ENCODE measurements at places on chromosomes 6 and 20.
A peak's percentile ranks its signal among the peaks of the same experiment; 100 is the strongest.

DNA sequence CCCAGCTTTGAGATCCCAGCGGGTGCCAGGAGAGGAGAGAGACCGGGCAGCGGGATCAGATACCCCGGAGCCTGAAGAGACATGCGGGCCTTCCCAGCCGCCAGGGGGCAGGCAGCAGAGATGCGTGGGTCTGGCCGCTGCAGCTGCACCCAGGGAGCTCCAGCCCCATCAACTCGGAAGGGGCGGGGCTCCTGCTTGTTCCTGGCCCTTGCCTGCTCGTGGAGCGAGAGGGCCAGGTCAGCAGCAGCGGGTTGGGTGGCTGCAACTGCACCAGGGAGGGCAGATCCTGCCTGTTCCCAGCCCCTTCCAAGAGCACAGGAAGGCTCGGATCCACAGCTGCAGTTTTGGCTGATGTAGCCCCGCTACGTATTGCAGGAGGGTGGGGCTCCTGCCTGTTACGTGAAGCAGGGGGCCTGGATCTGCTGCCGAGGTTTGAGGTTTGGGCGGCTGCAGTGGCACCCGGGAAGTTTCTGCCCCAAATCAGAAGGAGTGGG, 532.8 kb downstream of the RFPL4B start:
- DNase-seq, result no peak

DNA sequence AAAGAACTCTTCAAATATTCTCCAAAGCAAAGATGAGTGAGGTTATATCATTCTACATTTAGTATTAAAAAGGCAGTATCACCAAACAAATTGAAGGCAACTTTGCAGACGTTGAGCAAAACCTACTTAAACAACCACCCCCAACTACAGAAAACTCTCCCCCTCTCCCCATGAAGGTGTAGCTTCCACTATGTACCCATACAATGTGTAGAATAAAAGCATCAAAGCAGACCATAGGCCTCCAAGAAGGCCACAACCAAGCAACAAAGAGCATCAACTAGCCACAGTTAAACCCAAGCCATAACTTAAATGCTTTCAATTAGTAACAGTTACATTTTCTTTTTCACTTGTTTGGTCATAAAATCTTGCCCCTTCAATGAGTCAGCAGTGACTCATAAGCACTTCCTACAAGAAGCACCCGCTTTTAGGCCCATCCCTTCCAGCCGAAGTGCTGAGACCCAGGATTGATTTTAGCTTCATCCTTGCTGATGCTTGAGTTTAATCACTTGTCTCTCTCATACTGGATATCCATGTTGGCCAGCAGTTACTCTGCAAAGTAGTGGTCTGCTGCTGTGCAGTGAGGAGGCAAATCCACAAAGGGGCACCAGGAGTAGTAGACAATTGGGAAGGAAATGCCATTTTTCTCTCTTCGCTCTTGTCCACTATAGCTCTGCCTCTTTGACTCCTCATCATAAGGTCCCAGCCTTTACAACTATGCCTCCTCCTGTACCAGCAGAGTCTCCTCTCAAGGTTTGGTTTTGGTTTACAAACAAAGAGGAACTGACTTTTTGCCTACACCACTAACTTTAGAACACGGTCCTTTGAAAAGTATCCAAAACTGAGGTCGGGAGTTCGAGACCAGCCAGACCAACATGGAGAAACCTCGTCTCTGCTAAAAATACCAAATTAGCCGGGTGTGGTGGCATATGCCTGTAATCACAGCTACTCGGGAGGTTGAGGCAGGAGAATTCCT, 8.4 kb upstream of the NUP153 start:
- DNase-seq, result no peak

GRCh38 chr6:106519460-106520394, 109.6 kb downstream of the RTN4IP1 start:
- peak; percentile 73 for DNase-seq

DNA sequence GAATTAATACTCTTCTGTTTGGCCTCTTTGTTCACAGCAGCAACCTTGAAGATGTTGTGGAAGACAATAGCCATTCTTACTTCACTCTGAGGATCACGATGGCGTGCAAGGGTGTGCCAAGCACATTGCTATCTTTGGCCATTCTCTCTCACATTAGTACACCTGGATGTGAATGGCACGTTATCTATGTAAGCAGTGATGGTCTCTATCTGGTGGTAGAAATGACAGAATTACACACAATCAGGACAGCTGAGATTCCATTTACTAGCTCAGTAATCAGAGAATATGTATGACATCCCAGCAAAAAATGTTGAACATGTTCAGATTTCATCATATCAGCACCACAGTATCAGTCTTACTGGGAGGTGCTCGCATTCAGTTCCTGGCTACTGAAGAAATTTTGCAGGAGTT, 116.2 kb downstream of the LCA5 start:
- DNase-seq, result no peak

GRCh38 chr6:43923376-43924221, 153.6 kb downstream of the VEGFA start:
- DNase-seq, result no peak

DNA sequence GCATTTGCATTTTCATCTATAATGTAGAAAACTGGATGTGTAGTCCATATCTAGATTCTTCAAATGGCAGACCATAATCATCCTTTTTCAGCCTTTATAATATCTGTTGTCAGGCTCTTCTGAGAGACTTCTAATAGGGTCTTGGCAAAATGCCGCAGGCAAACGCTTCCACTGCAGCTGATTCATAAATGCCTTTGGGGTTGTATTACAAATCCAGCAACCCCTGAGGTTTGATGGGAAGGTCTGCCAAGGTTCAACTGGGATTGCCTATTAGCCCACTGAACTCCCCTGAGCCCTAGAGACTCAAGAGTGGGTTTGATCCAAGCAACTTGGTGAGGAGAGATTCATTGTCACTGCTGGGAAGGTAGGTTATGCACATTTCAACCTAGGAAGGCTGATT, 365.2 kb upstream of the POU3F2 start:
- no peak for DNase-seq

DNA sequence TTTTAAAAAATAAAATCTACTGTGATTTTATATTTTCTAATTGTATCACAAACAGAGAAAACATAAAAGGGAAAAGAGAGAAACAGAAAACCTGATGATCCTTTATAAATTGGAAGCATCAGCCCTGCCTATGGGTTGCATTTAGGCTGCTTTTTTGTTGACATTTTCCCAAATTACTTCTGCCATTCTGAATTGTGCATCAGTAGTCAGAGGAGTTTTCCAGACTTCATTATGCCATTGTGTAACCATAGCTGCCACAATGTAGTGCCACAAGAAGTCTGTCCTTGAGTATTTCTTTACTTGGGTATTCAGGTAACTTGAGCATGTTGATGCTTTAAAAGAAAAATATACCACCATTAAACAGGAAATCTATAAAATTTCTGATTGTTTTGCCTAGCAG, 130.3 kb downstream of the HACE1 start:
- DNase-seq, result no peak

GRCh38 chr6:111367393-111368088, 115.5 kb downstream of the REV3L start:
- no peak for DNase-seq

- DNase-seq, result no peak
Observed at GRCh38 chr20:49888212-49889000, 26.9 kb downstream of the SPATA2 start.

- no peak for DNase-seq
Observed at GRCh38 chr6:158554611-158555361, 5.1 kb upstream of the TMEM181 start.

DNA sequence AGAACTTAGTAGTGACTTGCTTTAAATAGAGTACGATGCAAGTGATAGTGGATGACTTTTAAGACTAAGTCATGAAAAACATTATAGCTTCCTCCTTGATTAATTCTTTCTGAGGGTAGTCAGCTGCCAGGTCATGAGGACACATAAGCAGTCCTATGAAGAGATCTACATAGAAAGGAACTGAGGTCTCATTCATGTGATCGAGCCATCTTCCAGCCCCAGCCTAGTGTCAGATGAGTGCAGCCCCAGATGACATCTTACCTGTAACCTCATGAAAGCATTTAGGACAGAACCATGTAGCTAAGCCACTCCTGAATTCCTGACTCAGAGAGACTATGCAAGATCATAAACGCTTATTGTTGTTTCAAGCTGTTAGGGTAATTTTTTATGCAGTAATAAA, 67.7 kb downstream of the AK9 start:
- no peak for DNase-seq

GRCh38 chr6:167776906-167777627, 49.6 kb upstream of the AFDN start:
- no peak for DNase-seq

- DNase-seq, result no peak
Observed at GRCh38 chr6:148932208-148932607, 185.4 kb downstream of the UST start.

GRCh38 chr6:40263970-40264369, 323.2 kb downstream of the LRFN2 start:
- no peak for DNase-seq

DNA sequence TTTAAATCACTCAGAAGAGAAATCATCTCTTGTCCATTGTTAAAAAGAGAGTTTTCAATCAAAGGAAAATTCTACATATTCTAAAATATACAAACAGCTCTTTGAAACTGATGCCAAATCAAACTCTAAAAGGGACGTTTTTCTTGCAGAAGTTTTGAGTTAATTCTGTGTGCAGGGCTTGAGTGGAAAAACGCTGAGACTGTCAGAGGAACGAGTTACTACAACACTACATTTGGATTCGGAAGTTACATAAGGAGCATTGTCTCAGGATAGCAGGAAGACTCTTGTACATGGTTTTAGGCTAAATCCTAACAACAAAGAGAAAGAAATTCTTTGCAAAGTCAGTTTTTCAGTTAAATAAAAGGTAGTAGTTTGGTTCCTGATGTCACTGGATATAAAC, 155.7 kb upstream of the SUPT3H start:
- no peak for DNase-seq

DNA sequence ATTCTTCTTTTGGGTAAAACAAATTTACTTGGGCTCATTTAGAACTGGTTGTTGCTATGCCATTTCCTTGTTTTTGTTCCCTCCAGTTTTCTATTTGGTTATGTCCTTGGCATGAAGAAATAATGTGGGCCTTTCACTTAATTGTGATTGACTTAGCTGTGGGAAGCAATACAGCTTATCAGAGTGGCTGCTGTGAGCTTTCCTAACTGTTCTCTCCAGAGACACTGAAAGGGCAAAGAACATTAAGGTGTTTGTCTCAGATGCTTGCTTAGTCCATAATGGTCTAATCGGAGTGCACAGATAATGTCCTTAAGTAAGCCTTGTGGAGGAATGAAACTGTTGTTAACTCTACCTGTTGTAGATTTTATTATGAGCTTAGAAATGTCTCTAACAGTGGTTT, 56.6 kb downstream of the SH3BGRL2 start:
- DNase-seq, result no peak

GRCh38 chr6:154578004-154578559, 67.6 kb upstream of the CNKSR3 start:
- no peak for DNase-seq

- DNase-seq, result no peak
Observed at GRCh38 chr6:159053781-159054398, 9.1 kb upstream of the TAGAP start.

- no peak for DNase-seq
Observed at GRCh38 chr20:20213526-20214121, 154.3 kb upstream of the INSM1 start.

- DNase-seq, result no peak
Observed at GRCh38 chr6:30985490-30985889, 2.0 kb downstream of the MUC21 start.

GRCh38 chr20:32442630-32443373, 84.7 kb downstream of the ASXL1 start:
- DNase-seq, result no peak

DNA sequence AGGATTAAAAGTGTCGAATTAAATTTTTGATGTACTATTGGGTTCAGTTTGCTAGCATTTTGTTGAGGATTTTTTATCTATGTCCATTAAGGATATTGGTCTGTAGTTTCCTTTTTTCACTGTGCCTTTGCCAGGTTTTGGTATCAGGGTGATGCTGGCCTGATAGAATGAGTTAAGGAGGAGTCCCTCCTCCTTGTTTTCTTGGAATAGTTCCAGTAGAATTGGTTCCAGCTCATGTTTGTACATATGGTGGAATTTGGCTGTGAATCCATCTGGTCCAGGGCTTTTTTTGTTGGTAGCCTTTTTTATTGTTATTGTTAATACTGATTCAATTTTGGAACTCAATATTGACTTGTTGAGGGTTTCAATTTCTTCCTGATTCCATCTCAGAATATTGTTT, 141.8 kb downstream of the SIM1 start:
- DNase-seq, result no peak

DNA sequence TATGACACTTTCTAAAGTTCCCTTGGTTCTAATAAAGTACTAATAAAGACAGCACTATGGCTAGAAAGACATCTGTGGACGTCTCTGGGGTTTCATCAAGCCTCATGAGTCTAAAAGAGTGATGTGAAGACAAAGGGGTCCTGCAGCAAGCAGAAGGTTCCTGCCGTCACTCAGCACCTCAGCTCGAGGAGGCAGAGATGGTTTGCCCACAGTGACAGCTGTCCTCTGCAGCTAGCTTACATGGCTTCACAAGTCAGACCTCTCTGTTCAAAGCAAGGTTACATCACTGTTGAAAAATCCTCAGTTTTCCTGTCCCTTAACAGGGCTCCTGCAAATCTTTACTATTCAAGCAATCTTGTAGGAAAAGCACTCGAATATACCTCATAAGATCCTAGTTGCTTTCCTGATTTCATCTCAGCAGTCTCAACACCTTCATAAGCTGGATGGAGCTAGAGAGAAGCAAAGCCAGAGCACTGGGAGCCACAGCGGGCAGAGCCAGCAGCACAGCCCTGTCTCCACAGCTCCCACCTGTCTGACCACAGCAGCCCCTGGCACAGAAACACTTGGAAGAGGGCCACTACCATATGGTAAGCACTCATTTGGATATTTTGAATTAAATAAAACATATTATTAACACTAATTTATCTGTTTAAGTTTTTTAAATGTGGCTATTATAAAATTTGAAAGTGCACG, 202.3 kb downstream of the GMDS start:
- DNase-seq, result no peak

DNA sequence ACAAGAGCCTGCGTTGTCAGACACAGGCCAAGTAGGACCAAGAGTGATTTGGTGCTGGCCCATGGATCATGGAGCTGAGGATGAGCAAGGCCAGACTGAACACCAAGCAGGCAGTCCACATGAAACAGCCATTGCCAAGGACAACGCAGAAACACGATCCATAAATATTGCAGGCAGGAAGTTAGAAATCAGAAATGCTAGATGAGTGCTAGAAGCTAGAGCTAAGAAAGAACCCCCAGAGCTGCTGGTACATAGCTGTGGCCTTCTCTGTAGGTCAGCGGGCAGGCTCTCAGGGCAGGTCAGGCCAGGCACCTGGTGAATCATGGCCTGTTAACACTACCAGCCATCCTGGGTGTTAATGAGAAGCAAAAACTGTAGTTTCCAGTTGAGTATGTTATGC, 119.7 kb downstream of the ALDH8A1 start:
- DNase-seq, result no peak

GRCh38 chr6:56009636-56010035, 134.2 kb upstream of the BMP5 start:
- DNase-seq, result no peak

All from stimulated activated naive CD4-positive, alpha-beta T cell (primary cell).